ENCODE measurements at places on chromosomes 1 and 21.

DNA sequence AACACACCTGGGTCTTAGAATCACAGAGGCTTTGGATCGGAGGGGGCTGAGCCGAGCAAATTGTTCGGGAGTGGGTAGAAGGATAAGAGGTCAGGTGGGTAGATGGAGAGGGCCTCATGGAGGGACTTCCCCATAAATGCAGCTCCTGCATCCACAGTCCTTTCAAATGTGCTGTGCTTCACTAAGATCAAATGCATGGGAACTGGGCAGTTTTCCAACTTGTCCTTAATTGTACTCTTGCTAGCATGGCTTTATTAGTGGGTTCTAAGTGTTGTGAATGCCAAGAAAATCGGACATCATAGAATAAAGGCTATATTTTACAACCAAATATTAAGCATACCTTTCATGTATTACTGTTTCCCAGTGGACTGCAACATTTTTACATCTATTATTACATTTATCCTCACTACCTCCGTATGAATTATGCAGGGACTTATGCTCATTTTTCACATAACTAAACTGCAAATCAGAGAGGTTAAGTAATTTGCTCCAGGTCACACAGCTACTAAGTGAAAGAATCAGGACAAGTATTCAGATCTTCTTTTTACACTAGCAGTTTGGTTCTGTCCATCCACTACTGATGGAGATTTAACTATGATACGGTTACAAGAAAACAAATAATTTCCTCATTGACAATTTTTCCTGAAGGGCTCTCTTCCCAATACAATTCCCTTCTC is 174.5 kb upstream of the RUNX1 start:
- DNase-seq = peak; percentile 53

- no peak for DNase-seq
These were observed 19.8 kb downstream of the PRAMEF11 start for GRCh38 chr1:12811409-12811784.

GRCh38 chr1:214665606-214666110 is 62.7 kb downstream of the CENPF start:
- DNase-seq = peak; percentile 32

DNA sequence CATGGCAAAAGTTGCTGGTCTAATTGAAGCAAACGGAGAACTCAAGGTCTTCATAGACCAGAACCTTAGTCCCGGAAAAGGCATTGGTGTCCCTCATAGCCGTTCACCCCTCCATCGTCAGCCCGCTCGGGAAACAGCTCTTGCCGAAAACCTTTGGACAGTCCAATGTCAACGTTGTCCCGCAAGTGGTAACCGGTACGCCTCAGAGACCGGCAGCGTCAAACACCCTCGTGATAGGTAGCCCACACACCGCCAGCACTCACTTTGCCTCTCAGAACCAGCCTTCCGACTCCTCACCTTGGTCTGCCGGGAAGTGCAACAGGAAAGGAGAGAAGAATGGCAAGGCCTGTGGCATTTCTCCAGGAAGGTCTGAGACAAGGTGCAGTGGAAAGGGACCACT is 351.3 kb upstream of the CAMK1G start:
- DNase-seq = no peak

- no peak for DNase-seq
These were observed 44.6 kb downstream of the WASF2 start for GRCh38 chr1:27445177-27445936.

DNA sequence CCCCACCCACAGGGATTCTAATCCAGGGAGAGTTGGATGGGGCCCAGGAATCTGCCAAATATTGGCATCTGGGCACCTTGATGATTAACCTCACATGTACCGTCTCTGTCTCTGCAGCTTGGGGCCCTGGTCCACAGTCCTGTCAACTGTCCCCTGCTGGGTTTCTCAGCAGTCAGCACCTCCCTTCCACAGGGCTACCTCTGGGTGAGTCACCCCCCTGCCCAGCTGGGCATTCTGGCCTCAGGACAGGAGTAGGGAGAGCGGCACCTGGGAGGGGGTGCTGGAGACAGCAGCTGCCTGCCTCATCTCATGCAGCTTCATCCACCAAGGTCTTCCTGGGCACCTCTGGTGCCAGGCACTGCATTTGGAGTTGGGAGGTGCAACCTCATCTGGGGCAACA is 100.6 kb upstream of the ACTL8 start:
- peak; percentile 24 for DNase-seq

DNA sequence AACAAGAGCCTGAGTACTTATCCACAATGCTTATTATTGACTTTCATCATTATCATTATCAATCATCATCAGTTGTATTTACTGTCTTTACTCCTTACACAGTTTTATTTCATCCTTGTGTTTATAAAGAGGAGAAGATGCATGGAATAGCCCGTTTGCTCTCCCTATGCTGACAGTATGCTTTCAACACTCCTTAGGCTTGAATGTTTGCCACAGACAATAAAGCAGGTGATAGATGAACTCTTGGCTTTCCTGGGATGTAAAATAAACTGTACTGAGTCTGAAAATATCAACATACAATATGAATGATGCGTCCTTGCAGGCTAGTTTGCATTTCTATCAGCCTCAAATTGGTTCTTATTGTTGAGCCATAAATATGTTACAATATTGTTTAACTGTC is 891.8 kb upstream of the NCAM2 start:
- DNase-seq = no peak

DNA sequence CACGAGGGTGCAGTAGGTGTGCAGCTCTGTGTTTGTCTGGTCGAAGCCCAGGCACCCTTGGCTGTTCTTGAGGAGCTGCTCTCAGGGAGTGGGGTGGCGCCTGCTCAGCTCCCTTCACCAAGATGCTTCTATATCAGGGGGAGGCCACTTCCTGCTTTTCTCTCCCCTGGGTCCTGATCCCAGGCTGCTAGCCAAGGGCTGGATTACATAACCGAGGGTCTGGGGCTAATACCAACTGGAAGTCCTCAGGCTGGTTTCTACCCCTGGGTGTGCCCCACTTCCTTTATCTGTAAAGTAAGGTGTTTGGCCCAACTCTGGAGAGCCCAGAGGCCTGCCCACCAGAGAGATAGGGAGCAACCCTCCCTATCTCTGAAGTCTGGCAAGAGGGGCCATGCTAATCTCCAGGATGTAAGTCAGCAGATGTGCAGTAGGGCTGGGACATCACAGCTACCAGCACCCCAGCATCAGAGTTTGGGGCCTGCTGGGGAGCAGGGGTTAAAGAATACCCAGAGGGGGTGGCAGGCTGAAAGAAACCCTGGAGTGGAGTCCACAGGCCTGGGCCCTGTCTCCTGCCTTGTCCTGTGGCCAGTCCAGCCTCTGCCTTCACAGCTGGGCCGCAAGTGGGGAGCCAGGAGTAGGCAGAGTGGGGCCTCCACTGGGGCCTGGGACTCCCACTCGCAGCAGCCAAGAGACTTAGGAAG is 2.1 kb downstream of the SELENBP1 start:
- no peak for DNase-seq

GRCh38 chr1:221697923-221698425 is 43.9 kb downstream of the DUSP10 start:
- DNase-seq = no peak

- DNase-seq = peak; percentile 55
These were observed 283.2 kb upstream of the LYPLAL1 start for GRCh38 chr1:218890451-218890850.

DNA sequence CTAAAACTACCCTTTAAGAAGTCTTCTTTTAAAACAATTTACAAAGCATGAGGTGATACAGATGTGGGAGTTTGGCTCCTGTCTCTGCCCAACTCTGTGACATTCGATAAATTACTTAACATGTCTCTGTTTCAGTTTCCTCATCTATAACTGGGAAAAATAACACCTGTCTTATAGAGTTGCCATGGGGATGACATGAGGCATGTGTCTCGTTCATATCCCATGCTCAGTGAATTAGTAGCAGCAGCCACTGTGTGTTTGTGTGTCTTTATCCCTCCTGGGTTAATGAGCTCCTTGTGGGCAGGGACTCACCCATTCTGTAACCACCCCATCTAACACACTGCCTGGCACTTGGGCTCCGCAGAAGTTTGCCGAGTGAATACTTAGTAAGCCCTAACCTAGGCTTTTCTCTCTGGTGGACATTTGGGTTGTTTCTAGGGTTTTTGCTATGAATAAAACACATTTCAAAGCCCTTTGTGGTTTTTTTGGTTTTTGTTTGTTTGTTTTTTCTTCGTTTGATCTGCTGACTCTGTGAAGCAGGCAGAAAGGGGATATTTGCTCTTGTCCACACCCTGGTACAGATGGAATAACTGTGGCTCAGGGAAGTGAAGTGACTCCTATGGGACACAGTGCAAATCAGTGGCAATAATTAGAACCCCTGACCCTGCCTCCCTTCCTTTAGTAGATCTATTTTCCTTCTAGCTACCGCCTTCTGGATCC is 797 bp upstream of the KCNJ9 start:
- DNase-seq = no peak

DNA sequence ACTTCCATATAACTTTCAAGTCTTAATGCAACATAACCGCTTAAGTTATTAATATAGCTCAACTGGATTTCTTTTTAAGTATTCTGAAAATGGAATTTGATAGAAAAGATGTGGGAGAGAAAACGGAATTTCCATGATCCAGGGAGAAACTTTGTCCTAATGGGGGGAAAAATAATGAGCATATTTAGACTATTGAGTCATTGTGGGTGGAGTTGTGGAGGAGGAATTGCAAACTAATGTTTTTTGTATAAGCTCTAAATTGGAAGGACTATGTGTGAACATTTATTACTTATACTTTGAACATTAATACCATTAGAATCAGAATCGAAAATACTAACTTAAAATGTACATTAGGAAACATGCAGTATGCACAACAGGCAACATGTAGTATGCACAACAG is 159.9 kb upstream of the NEGR1 start:
- DNase-seq = peak; percentile 39

GRCh38 chr1:21814241-21814918 is 2.3 kb downstream of the LDLRAD2 start:
- DNase-seq = peak; percentile 48

DNA sequence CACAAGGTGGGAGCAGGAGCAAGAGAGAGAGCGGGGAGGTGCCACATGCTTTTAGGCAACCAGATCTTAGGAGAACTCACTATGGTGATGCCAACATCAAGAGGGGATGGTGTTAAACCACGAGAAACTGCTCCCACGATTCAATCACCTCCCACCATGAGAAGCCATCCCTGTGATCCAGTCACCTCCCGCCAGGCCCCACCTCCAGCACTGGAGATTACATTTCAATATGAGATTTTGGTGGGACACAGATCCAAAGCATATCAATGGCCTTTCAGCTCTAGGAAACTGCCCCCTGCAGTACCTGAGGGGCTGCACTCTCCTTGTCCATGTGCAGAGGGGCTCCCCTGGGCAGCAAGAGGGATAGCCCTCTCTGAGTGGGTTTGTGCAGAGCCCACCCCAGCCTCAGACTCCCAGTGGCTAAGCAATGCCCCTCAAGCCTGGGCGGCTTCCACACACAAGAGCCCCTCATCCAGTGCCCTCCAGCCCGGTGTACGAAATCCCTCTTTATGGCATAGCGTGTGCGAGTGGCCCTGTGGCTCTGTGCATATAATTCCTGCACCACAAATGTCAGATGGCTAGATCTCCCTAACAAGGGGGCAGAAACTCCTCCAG is 15.5 kb upstream of the PRDM16 start:
- no peak for DNase-seq

Data from astrocyte of the hippocampus (primary cell).